ENCODE measurements at places on chromosomes 2 and 18. TPM values are rescaled to one million over a fixed set of nuclear protein-coding genes. Genes with fewer than 3 reads are reported as not detected.

Gene ATG16L1
- 30.7 TPM for total RNA-seq

Gene MGAT4A
- 25.5 TPM for total RNA-seq

Gene ZRANB3
- total RNA-seq: 8.9 TPM

Gene EFHD1
- total RNA-seq: 0.47 TPM

Gene MC4R
- total RNA-seq: not detected

Gene SAG
- not detected for total RNA-seq

Data from endothelial cell of coronary artery (primary cell).